Lung (tissue), 17 donors: ENCODE measurements at places on chromosomes 12 and 14.

- H3K4me1 ChIP-seq: no peaks in the 10 kb centered on the region
- H3K27me3 ChIP-seq: no peaks in the 10 kb centered on the region
- H3K36me3 ChIP-seq: no peaks in the 10 kb centered on the region
- no peak overlapping the region for H3K4me3 ChIP-seq
Observed at GRCh38 chr12:84497819-84498218, 414.8 kb downstream of the SLC6A15 start.

DNA sequence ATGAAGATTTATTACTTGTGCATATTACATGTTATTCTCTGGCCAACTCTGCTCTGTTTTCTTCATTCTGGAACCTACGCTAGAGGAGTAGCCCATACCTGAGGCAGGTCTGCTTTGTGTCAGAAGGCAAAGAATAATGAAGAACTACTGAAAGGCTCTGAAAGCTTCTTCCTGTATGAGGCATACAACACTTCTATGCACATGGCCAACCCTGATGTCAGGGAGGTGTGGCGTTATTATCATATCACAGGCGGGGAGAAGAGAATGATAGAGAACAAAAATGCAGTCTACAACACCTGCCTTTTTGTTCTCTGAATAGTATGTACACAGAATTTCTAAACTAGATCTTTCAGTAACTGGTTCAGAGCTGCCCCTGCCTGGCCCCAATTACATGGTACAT is 32.5 kb upstream of the CRY1 start:
- no peaks in the 10 kb centered on the region for H3K36me3 ChIP-seq
- no peaks in the 10 kb centered on the region for H3K27me3 ChIP-seq
- no peaks in the 10 kb centered on the region for H3K4me1 ChIP-seq
- no peak overlapping the region for H3K4me3 ChIP-seq
- no peak overlapping the region for H3K27ac ChIP-seq

GRCh38 chr12:100593490-100593889 is 20.0 kb downstream of the GAS2L3 start:
- no peak overlapping the region for H3K4me3 ChIP-seq
- no peak for DNase-seq
- H3K27ac ChIP-seq: no peak overlapping the region

DNA sequence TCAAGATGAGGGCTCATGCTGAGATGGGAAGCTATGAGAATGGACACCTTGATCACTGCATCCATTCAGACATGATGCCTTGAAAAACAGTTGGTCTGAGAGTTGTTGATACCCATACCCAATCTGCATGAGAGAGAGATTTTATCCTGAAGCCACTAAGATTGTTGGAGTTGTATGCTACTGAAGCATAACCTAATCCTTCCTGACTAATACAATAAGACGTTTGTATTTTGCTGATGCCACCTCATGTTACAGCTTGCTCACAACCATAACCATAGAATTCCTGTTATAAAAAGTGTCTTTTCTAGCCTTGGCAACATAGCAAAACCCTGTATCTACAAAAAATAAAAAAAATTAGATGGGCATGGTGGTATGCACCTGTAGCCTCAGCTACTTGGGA is 12.7 kb upstream of the SERPINA1 start:
- H3K27me3 ChIP-seq: no peaks in the 10 kb centered on the region
- DNase-seq: no peak
- H3K4me3 ChIP-seq: no peak overlapping the region

GRCh38 chr14:70257526-70257925 is 68.8 kb upstream of the SLC8A3 start:
- no peaks in the 10 kb centered on the region for H3K4me1 ChIP-seq
- H3K36me3 ChIP-seq: no peaks in the 10 kb centered on the region
- H3K4me3 ChIP-seq: no peak overlapping the region
- no peak for DNase-seq
- no peak overlapping the region for H3K27ac ChIP-seq
